ENCODE measurements at places on chromosomes 7 and 10. TPM values are rescaled to one million over a fixed set of nuclear protein-coding genes. Genes with fewer than 3 reads are reported as not detected.

TMEM130 gene
- not detected for total RNA-seq

NPTX2 gene
- total RNA-seq = 6.7 TPM

WIPF3 gene
- total RNA-seq = not detected

LIPN gene
- not detected for total RNA-seq

LBX1 gene
- total RNA-seq = not detected

FAM13C gene
- total RNA-seq = 3.3 TPM

SPDYE2 gene
- total RNA-seq = not detected

TBXAS1 gene
- total RNA-seq = 0.64 TPM

GJC3 gene
- total RNA-seq = 0.63 TPM

RGR gene
- not detected for total RNA-seq

NT5C2 gene
- total RNA-seq = 48.8 TPM

TUBB8 gene
- total RNA-seq = not detected

PNLIP gene
- total RNA-seq = not detected

STEAP2 gene
- total RNA-seq = 0.64 TPM

MBL2 gene
- total RNA-seq = not detected

BTBD16 gene
- not detected for total RNA-seq

EMX2 gene
- total RNA-seq = not detected

TCF7L2 gene
- 2.1 TPM for total RNA-seq

EVX1 gene
- total RNA-seq = not detected

NRBF2 gene
- 18.8 TPM for total RNA-seq

OIT3 gene
- 0.13 TPM for total RNA-seq

CCDC172 gene
- total RNA-seq = not detected

CHST3 gene
- total RNA-seq = 4.6 TPM

MUC12 gene
- not detected for total RNA-seq

SLC26A3 gene
- total RNA-seq = not detected

DDC gene
- total RNA-seq = not detected

LRRC4 gene
- 0.77 TPM for total RNA-seq

SBDS gene
- total RNA-seq = 71.8 TPM

FAM241B gene
- total RNA-seq = 0.39 TPM

CPN1 gene
- not detected for total RNA-seq

BLNK gene
- not detected for total RNA-seq

CPA4 gene
- total RNA-seq = not detected

TMEM229A gene
- total RNA-seq = not detected

MKX gene
- not detected for total RNA-seq

PAPOLB gene
- total RNA-seq = 0.25 TPM

MYH16 gene
- total RNA-seq = 0.13 TPM

SEC31B gene
- total RNA-seq = 0.90 TPM

ZNF488 gene
- total RNA-seq = 0.13 TPM

PAXIP1 gene
- 4.5 TPM for total RNA-seq

PRRT4 gene
- total RNA-seq = not detected

THSD7A gene
- total RNA-seq = 15.8 TPM

MRPS33 gene
- total RNA-seq = 20.4 TPM
